ENCODE measurements at places on chromosomes 6 and 20. TPM values are rescaled to one million over a fixed set of nuclear protein-coding genes. Genes with fewer than 3 reads are reported as not detected.

ABT1 gene
- 13.4 TPM for total RNA-seq

BPIFB4 gene
- total RNA-seq = not detected

TPX2 gene
- 111 TPM for total RNA-seq

SLC26A8 gene
- not detected for total RNA-seq

IMPG1 gene
- not detected for total RNA-seq

ZSCAN31 gene
- total RNA-seq = 2.8 TPM

PTP4A1 gene
- 183 TPM for total RNA-seq

PCMTD2 gene
- total RNA-seq = 10.5 TPM

PRICKLE4 gene
- total RNA-seq = 0.85 TPM

BMP2 gene
- 0.58 TPM for total RNA-seq

TNF gene
- total RNA-seq = not detected

HLA-DPB1 gene
- total RNA-seq = not detected

PXMP4 gene
- total RNA-seq = 3.8 TPM

TXLNB gene
- not detected for total RNA-seq

CST11 gene
- not detected for total RNA-seq

BHLHE23 gene
- not detected for total RNA-seq

Data from A549 treated with DMSO at 1 μM for 4 hours (cell line).